ENCODE measurements at places on chromosomes 1 and 21. TPM values are rescaled to one million over a fixed set of nuclear protein-coding genes. Genes with fewer than 3 reads are reported as not detected.

The MRPL55 gene
- total RNA-seq: 53.8 TPM

The GORAB gene
- 7.1 TPM for total RNA-seq

The LCE6A gene
- total RNA-seq: not detected

The SLC16A4 gene
- 0.60 TPM for total RNA-seq

The KCNJ15 gene
- 7.8 TPM for total RNA-seq

The MTMR11 gene
- total RNA-seq: 38.2 TPM

The OR2T35 gene
- not detected for total RNA-seq

The BRDT gene
- total RNA-seq: not detected

The CD84 gene
- not detected for total RNA-seq

The LIPI gene
- total RNA-seq: not detected

The MMP23B gene
- not detected for total RNA-seq

The ZC3H11A gene
- 49.7 TPM for total RNA-seq

The IL20 gene
- total RNA-seq: not detected
